ENCODE measurements at places on chromosomes 13 and 19.

- no peaks in the 10 kb centered on the region for H3K4me1 ChIP-seq
- H3K27ac ChIP-seq = no peak overlapping the region
- H3K36me3 ChIP-seq = no peaks in the 10 kb centered on the region
- DNase-seq = no peak
Observed at GRCh38 chr13:92265408-92265807, 867.0 kb downstream of the GPC5 start.

DNA sequence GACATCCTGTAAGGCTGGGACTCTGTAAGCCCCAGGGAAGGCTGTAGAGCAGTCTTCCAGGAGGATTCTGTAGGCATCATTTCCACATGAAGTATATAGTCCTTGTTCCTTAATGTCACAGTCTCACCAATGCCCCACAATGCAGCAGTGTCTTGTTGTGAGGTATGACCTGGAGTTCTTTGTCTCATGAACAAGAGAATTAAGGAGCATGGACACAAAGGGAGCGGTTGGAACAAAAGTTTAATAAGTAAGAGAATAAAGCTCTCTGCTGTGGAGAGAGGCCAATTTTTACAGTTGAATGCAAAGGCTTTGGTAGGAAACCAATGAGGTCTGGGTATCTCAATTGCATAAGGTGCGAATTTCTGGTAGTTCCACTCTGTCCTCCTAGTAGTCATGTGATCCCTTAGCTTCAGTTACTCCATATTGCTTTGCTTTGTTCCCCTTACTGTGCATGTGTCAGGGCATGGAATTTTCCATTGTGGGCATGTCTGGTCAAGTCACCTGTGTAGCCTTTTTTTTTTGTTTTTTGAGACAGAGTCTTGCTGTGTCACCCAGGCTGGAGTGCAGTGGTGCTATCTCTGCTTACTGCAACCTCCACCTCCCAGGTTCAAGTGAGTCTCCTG is 124.3 kb upstream of the TMTC4 start:
- no peaks in the 10 kb centered on the region for H3K4me1 ChIP-seq
- no peak for DNase-seq
- no peaks in the 10 kb centered on the region for H3K27me3 ChIP-seq

- H3K36me3 ChIP-seq = no peaks in the 10 kb centered on the region
- peaks cover 13% of the 10 kb centered on the region for H3K4me1 ChIP-seq
- H3K27me3 ChIP-seq = no peaks in the 10 kb centered on the region
- H3K4me3 ChIP-seq = no peak overlapping the region
Observed at GRCh38 chr19:40650749-40651305, 39.6 kb downstream of the NUMBL start.

- no peak overlapping the region for H3K27ac ChIP-seq
- no peaks in the 10 kb centered on the region for H3K4me1 ChIP-seq
- H3K36me3 ChIP-seq = no peaks in the 10 kb centered on the region
- H3K27me3 ChIP-seq = no peaks in the 10 kb centered on the region
- no peak overlapping the region for H3K4me3 ChIP-seq
Observed at GRCh38 chr13:31431722-31432137, 232.0 kb downstream of the B3GLCT start.

DNA sequence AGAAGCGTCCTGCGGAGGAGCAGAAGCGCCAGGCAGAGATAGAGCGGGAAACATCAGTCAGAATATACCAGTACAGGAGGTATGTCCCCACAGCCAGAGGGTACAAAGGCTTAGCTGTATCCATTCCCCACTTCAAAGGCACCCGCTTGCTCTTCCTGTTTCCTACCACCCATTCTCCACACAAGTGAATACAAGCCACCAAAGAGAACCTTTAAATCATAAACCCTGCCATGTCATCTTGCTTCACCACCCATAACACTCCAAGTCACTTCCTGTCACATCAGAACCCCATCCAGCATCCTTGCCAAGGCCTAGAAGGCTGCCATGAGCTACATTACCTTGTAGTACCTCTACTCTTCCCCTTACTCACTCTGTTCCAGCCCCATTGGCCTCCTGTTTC is 205.8 kb downstream of the LMO7 start:
- no peak overlapping the region for H3K27ac ChIP-seq
- no peaks in the 10 kb centered on the region for H3K27me3 ChIP-seq
- H3K4me1 ChIP-seq = no peaks in the 10 kb centered on the region
- H3K4me3 ChIP-seq = no peak overlapping the region
- DNase-seq = no peak
- peaks cover 27% of the 10 kb centered on the region for H3K36me3 ChIP-seq

DNA sequence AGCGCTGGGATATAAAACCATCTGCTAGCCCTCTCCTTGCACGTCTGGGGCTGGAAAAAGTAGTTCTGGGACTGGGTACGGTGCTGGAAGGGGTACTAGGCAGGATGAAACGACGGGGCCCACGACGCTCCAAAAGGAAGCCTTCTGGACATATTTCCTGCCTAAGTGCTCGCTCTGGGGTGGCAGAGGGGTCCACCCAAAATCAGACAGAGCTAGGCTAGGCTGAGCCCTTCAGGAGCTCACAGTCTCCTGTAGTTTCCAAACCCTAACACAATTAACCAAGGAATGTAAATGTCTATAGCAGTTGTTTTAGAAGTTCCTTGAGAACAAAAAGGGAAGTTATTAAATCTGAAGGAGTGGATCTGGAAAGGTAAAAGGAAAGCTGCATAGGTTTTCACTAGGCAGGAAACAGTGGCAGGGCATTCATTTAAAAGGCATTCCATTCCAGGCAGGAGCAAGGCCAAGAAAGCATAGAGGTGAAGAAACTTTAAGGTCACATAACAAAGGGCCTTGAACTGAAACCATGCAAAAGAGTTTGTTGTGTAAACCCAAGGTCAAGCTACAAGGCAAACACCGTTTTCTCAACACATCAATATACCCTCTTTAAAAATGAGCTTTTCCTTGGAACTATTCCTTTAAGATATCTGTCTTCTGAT is 634 bp upstream of the DIAPH3 start:
- no peak for DNase-seq
- H3K27ac ChIP-seq = peak overlapping the region; percentile 96
- no peaks in the 10 kb centered on the region for H3K36me3 ChIP-seq
- H3K27me3 ChIP-seq = no peaks in the 10 kb centered on the region

DNA sequence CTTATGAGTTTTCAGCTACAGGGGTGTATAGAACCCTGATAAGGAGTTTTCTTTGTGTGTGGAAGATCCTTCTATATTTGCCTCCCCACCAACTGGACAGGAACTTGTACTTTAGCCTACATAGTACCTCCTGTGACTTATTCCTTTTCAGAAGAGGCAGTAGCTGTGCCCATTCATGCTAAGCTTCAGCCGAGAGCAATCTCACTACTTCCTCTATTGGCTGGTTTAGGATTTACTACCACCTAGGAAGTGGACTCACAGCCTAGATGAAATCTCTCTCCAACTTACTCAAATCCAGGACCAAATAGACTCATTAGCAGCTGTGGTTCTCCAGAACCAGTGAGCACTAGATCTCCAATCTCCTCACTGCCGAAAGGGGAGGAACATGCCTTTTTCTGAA is 2.3 kb upstream of the REX1BD start:
- H3K27ac ChIP-seq = no peak overlapping the region
- peaks cover 6% of the 10 kb centered on the region for H3K4me1 ChIP-seq
- no peak for DNase-seq
- no peaks in the 10 kb centered on the region for H3K27me3 ChIP-seq
- peaks cover 8% of the 10 kb centered on the region for H3K36me3 ChIP-seq
- H3K4me3 ChIP-seq = no peak overlapping the region

GRCh38 chr19:54035215-54036178 is 28.2 kb downstream of the VSTM1 start:
- no peaks in the 10 kb centered on the region for H3K36me3 ChIP-seq
- no peak overlapping the region for H3K27ac ChIP-seq
- no peaks in the 10 kb centered on the region for H3K27me3 ChIP-seq
- no peak overlapping the region for H3K4me3 ChIP-seq

DNA sequence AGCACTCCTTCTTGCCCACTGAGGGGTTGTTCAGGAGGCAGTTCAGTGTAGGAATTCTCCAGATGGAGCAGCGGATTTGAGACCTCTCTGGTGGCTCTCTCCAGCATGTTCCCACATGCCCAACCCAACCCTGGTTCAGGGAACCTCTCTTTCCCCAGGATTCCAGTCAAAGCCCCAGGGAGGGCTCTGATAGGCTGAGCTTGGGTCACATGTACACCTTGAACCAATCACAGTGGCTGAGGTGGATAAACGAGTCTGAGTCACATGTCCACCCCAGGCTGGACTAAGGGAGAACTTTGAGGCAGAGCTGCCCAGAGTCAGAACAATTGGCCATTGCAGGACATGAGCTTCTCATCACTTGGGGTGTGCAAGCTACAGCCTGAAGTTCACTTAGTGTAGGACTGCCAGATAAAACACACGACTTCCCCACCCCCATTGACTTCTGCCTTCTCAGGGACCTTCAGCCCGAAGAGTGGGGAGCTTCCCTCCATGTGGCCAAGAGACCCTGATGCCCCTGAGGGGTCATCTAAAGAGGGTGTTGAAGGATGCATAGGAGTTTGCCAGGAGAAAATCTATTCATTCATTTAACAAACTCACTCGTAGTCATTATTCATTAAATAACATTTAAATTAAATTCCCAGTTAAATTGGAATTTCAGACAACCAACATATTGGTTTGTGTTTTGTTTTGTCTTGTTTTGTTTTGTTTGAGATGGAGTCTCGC is 4.0 kb upstream of the MAST3 start:
- no peaks in the 10 kb centered on the region for H3K36me3 ChIP-seq
- H3K4me3 ChIP-seq = no peak overlapping the region
- H3K27me3 ChIP-seq = no peaks in the 10 kb centered on the region
- no peak for DNase-seq

- no peaks in the 10 kb centered on the region for H3K4me1 ChIP-seq
- no peak overlapping the region for H3K4me3 ChIP-seq
- no peak for DNase-seq
- H3K27ac ChIP-seq = no peak overlapping the region
Observed at GRCh38 chr13:82747291-82747690, 1135.0 kb downstream of the SLITRK1 start.

DNA sequence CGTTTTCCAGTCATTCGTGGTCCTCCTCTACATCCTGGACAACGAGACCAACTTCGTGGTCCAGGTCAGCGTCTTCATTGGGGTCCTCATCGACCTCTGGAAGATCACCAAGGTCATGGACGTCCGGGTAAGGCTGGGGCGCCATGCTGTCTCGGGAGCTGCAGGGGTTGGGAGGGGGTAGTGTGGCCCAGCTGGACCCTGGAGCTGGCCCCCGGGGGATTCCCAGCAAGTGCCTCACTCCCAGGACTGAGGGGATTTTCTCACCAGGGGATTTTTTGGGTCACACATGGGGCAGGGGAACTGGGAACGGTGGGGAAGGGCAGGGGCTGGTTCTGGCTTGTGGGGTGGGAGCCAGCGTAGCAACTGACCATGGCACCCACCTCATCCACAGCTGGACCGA is 10.8 kb upstream of the RELB start:
- H3K27ac ChIP-seq = no peak overlapping the region
- no peak for DNase-seq
- peaks cover 58% of the 10 kb centered on the region for H3K36me3 ChIP-seq
- no peaks in the 10 kb centered on the region for H3K27me3 ChIP-seq
- H3K4me1 ChIP-seq = no peaks in the 10 kb centered on the region
- H3K4me3 ChIP-seq = no peak overlapping the region

- DNase-seq = no peak
- H3K4me3 ChIP-seq = no peak overlapping the region
- no peaks in the 10 kb centered on the region for H3K4me1 ChIP-seq
- no peak overlapping the region for H3K27ac ChIP-seq
- H3K36me3 ChIP-seq = peaks cover 70% of the 10 kb centered on the region
- H3K27me3 ChIP-seq = no peaks in the 10 kb centered on the region
Observed at GRCh38 chr13:48068036-48068435, 26.9 kb downstream of the MED4 start.

DNA sequence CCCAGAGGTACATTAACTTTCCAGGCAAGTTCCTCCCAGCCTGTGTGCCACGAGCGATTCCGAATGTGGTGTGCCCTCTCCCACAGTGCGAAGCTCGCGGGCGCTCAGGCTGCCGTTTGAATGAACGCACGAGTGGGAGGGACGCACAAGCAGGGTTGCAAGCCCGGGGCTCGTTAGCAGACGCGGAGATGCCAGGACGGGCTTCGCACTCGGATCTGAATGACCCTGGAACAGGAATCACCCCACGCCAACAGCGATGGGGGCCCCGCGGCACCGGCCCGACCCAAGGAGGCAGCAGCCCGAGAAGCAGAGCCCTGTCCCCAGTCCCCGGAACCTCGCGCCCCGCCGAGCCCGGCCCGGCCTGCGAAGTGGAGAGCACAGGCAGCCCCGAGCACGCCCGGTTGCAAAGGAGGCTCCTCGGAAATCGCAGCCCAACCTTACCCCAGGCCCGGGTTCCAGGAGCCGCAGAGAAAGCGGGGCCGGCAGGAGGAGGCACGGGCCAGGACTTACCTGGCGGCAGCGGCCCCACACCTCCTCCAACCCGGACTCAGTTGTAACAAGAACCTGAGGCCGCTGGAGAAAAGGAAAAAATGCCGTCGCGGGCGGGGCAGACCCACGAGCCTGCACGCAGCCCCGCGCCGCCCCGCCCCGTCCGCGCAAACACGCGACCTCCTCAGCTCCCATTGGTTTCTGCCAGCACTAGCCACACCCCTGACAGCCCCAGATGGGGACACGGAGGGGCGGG is at the start of gene SLC25A30:
TSS of gene SLC25A30 (minus strand) at position 584 of the 745 bp plus-strand sequence. CDS start 6,948 bp downstream, outside the sequence.
- H3K27ac ChIP-seq = peak within 1 kb of the TSS; percentile 83
- no peaks in the 10 kb centered on the region for H3K4me1 ChIP-seq
- peak within 1 kb of the TSS; percentile 70 for H3K4me3 ChIP-seq
- no peaks in the 10 kb centered on the region for H3K27me3 ChIP-seq
- H3K36me3 ChIP-seq = no peaks in the 10 kb centered on the region
- DNase-seq = peak; percentile 97

GRCh38 chr19:896434-896833 is 3.1 kb downstream of the RNU6-9 start:
- no peak overlapping the region for H3K27ac ChIP-seq
- DNase-seq = no peak
- peaks cover 25% of the 10 kb centered on the region for H3K36me3 ChIP-seq
- no peak overlapping the region for H3K4me3 ChIP-seq
- H3K27me3 ChIP-seq = no peaks in the 10 kb centered on the region
- H3K4me1 ChIP-seq = peaks cover 4% of the 10 kb centered on the region

DNA sequence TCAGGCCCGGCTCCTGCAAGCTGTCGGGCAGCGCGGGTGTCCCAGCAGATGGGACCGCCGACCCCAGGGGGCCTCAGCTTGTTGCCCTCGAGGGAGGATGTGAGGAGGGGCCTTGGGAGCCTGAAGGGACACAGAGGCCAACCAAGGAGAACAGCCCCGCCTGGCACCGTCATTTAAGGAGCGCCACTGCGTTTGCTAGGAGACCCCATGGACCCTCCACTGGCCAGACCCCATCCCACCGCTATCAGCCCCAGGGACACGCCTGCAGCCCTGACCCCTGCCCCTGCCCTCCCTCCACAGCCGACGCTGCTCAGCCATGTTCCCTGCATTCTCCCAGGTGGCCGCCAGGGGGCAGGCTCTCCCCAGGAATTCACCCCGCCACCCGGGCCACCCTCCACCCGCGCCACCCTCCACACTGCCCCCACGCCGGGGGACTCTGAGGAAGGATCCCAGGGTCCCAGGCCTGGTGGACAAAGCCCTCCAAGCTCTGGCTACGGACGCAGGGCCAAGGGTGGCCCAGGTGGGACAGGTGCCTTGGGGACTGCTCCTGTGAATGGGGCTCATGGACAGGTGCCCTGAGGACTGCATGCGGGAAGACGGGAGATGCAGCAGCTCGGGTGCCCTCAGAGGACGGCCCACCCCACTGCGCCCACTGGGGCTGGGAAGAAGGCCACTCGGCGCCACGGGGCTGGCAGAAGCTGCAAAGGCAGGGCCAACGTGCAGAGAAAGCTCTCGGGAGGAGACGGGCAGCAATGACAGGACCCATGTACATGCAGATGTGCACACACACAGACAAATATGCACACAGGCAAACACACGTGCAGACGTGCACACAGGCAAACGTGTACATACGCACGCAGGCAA is 34.4 kb downstream of the PIP5K1C start:
- DNase-seq = no peak
- H3K4me1 ChIP-seq = peaks cover 9% of the 10 kb centered on the region
- H3K36me3 ChIP-seq = peaks cover 50% of the 10 kb centered on the region
- no peaks in the 10 kb centered on the region for H3K27me3 ChIP-seq
- no peak overlapping the region for H3K4me3 ChIP-seq
